Immature natural killer cell (primary cell): ENCODE measurements at places on chromosomes 1 and 21. TPM values are rescaled to one million over a fixed set of nuclear protein-coding genes. Genes with fewer than 3 reads are reported as not detected.
A peak's percentile ranks its signal among the peaks of the same experiment; 100 is the strongest.

DNA sequence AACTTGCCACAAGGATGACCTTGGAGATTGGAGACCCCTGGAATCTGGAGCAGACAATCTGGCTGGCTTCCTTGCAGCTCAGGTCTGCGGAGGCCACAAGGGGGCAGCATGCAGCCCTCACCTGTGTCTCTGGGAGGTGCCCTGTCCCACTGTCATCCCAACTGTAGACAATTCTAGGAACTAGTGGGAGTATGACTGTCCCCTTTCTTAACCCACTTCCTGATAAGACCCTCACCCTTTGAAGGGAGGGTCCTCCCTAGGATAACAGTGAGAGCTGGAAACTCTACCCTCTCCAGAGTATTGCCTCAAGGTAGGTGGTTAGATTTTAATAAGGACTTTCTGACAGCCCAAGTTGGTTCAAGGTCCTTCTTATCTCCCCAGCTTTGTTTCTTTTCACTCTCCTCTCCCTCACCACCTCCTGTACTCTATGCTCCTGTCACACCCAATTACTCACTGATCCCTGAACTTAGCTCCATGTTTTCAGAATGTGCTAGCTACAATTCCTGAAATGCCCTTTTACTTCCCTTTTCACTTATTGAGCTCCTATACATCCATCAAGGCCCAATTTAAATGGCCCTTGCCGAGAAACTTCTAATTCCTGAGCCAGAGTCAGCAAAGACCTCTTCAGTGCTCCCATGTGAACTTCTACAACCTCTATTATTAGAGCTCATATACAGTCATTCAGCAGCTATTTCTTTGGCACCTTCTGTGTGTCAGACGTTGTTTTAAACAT, 9.2 kb upstream of the KCNQ4 start:
- H3K4me3 ChIP-seq, result no peak overlapping the region
- H3K27me3 ChIP-seq, result peaks cover 7% of the 10 kb centered on the region
- peaks cover 23% of the 10 kb centered on the region for H3K36me3 ChIP-seq
- H3K4me1 ChIP-seq, result peaks cover 13% of the 10 kb centered on the region

DNA sequence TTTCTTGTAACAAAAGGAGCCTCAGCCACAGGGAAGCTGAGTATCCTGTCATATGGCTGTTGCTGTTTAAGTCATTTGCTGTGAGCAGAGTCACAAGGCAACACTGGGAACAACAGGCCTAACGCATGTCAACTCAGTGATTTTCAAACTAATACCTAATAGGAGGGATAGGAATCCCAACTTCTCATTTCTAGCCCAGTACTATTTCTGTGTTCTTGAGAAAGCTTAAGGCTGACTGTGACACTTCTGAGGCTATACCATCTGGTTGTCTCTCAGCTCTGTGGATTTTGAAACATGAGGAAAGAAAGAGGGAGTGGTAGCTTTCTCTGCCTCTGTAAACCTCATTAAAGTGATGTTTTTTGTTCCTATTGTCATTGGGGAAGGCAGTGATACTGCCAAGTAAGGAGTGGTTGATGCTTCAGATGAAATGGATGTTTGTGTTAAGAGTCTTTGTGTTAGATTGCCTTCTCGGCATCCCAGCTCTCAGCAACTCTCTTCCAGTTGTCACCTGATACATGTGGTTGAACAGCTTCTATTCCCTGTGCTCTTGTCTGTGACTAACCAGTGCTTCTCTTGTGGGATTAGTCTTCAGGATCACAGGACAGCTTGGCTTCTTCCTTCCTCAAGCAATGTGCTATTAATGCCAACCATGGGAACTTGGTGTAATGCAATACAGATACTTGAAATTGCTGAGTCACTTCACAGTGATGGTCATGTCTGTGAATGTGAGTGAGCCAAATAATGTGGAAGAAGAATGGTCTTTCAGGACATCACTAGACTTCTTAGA, 166.8 kb upstream of the IVNS1ABP start:
- no peak overlapping the region for H3K27ac ChIP-seq

GRCh38 chr1:215717677-215718426, 150.7 kb downstream of the KCTD3 start:
- DNase-seq, result no peak
- H3K36me3 ChIP-seq, result no peaks in the 10 kb centered on the region
- peaks cover 1% of the 10 kb centered on the region for H3K27me3 ChIP-seq
- H3K4me3 ChIP-seq, result no peak overlapping the region
- H3K27ac ChIP-seq, result no peak overlapping the region
- H3K4me1 ChIP-seq, result no peaks in the 10 kb centered on the region

DNA sequence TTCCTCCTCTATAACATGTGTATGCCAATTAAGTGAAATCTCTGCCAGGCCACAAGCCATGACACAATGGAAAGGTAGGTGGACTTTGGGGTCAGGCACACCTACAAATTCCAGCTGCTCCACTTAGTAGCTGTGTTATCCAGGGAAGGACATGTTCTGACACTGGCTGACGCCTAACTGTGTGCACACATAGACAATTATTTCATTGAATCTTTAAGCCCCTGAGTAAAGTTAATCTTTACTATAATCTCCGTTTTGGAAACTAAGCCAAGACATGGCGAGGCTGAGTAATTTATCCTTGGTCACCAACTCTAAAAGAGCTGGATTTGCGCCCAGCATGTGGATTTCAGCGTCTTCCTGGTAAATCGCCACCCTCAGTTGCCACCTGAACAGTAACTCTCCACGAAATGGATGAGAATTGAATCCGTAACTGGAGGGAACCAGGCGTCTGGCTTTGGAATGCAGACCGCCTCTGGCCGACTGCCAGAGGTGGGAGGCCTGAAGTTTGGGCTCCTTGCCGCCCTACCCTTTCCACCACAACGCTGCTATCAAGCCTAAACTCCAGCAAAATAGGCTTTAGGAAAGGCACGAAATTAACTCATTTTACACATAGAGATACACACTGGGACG, 888 bp upstream of the SNRPE start:
- H3K36me3 ChIP-seq, result peaks cover 5% of the 10 kb centered on the region
- H3K4me3 ChIP-seq, result peak overlapping the region; percentile 96
- DNase-seq, result no peak
- peaks cover 5% of the 10 kb centered on the region for H3K27me3 ChIP-seq

- H3K27ac ChIP-seq, result peak overlapping the region; percentile 94
- H3K36me3 ChIP-seq, result peaks cover 5% of the 10 kb centered on the region
- H3K4me3 ChIP-seq, result peak overlapping the region; percentile 73
These were observed 4.1 kb upstream of the SH3BGRL3 start for GRCh38 chr1:26275580-26276431.

GRCh38 chr1:1298861-1299685, 8.7 kb downstream of the ACAP3 start:
- no peaks in the 10 kb centered on the region for H3K4me1 ChIP-seq
- DNase-seq, result no peak
- H3K4me3 ChIP-seq, result no peak overlapping the region
- H3K36me3 ChIP-seq, result no peaks in the 10 kb centered on the region
- peaks cover 2% of the 10 kb centered on the region for H3K27me3 ChIP-seq

- H3K4me1 ChIP-seq, result peaks cover 4% of the 10 kb centered on the region
- H3K36me3 ChIP-seq, result no peaks in the 10 kb centered on the region
- DNase-seq, result peak; percentile 28
- H3K4me3 ChIP-seq, result no peak overlapping the region
- no peaks in the 10 kb centered on the region for H3K27me3 ChIP-seq
These were observed 37.9 kb downstream of the FABP3 start for GRCh38 chr1:31335007-31335406.

DNA sequence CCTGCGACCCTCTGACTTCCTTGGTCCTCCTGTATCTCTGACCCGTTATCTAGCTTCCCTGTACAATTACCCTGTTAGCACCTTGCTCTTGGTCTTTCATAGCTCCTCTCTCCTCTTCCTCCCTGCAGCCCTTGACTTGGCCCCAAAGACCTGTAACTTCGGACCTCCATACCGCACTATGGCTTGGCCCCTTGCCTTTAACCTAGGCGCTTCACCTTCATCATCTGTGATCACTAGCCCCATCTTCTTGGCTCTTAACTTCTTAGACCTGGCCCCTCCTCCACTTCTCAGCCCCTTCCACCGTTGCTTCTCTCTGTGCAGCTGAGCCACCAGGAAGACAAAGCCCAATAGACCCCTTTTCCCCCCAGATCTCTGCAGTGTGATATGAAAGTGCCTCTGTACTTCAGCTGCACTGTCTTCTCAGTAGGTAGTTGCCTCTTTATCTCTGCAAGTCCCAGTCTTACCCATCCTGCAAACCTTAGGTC, 740 bp downstream of the ZNF691 start:
- H3K4me1 ChIP-seq, result peaks cover 26% of the 10 kb centered on the region
- H3K27ac ChIP-seq, result peak overlapping the region; percentile 79
- H3K36me3 ChIP-seq, result peaks cover 16% of the 10 kb centered on the region

DNA sequence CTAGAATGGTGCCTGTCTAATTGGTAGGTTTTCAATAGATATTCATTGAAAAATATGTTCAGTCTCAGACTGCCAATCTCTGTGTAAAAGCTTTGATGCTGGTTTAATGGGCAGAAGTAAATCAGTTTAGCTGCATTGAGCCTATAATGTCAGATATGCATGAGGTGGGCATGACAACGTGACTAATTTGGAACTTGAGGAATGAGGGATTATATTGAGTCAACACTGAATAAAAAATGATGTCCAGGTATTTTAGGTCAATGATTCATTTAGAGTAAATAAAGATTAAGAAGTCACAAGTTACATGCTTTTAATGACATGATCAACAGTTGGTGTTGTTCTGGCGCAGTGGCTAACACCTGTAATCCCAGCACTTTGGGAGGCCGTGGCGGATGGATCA, 3.0 kb downstream of the WDR3 start:
- H3K4me3 ChIP-seq, result no peak overlapping the region
- DNase-seq, result no peak
- H3K27ac ChIP-seq, result no peak overlapping the region
- peaks cover 42% of the 10 kb centered on the region for H3K4me1 ChIP-seq
- peaks cover 17% of the 10 kb centered on the region for H3K36me3 ChIP-seq

The UBXN10 gene
- 2.6 TPM for polyA plus RNA-seq

The CHODL gene
- polyA plus RNA-seq, result 0.55 TPM

The SPATA17 gene
- polyA plus RNA-seq, result not detected

The FHAD1 gene
- polyA plus RNA-seq, result not detected

The KRTAP12-1 gene
- not detected for polyA plus RNA-seq

The OR6N1 gene
- not detected for polyA plus RNA-seq

The HSPA6 gene
- polyA plus RNA-seq, result 8.8 TPM
